ELR (cell line): ENCODE measurements at places on chromosomes 13 and 19.

GRCh38 chr19:55369653-55370304, 484 bp downstream of the IL11 start:
- DNase-seq = peak; percentile 84

GRCh38 chr13:77868717-77869116, 49.9 kb downstream of the EDNRB start:
- DNase-seq = peak; percentile 60

GRCh38 chr19:33377586-33378475, 4.3 kb downstream of the CEBPG start:
- DNase-seq = no peak

- DNase-seq = peak; percentile 19
Observed at GRCh38 chr13:42847891-42848663, 66.7 kb downstream of the FAM216B start.

GRCh38 chr13:35727881-35728280, 251.4 kb upstream of the MAB21L1 start:
- DNase-seq = no peak
